Inflammatory macrophage treated with lipopolysaccharide for 1 hour (primary cell): ENCODE measurements at places on chromosomes 4 and X.

- no peak for DNase-seq
These were observed 88.4 kb downstream of the AFF2 start for GRCh38 chrX:148588649-148589310.

GRCh38 chr4:129362691-129363274, 266.8 kb downstream of the C4orf33 start:
- DNase-seq = peak; percentile 81

- DNase-seq = no peak
These were observed 43.0 kb downstream of the UNC5C start for GRCh38 chr4:95505799-95506198.

DNA sequence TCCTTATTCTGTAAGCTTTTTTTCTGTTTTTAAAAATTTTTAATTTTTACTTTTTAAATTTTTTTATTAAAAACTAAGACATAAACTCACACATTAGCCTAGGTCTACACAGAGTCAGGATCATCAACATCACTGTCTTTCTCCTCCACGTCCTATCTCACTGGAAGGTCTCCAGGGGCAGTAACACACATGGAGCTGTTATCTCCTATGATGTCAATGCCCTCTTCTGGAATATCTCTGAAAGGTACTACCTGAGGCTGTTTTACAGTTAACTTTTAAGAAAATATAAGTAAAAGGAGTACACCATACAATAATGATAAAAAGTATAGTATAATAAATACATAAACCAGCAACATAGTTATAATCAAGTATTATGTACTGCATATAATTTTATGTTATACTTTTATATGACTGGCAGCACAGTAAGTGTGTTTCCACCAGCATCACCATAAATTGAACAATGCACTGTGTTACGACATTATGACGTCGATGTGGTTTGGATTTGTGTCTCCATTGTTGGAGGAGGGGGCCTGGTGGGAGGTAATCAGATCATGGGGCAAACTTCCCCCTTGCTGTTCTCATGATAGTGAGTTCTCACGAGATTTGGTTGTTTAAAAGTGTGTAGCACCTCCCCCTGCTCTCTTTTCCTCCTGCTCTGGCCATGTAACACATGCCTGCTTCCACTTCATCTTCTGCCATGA, 21.3 kb downstream of the IL15 start:
- DNase-seq = no peak

- DNase-seq = no peak
These were observed 40.5 kb downstream of the NFKB1 start for GRCh38 chr4:102541697-102542096.

DNA sequence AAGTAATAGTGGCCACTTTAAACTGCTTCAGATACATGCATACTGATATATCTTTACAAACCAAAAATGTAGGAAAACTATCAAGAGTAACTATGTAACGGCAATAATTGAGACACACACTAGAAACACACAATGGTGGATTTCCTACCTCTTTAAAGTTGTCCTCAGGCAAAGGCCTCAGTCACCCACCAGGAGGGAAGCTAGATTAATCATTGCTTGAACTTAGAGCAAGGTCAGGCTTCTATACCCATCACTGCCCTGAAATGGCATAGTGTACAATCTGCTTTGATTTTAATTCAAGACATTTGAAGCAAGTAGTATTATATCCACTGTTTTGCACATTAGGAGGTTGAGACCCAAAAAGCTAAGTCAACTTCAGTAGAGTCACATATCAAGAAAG, 110.9 kb downstream of the AREG start:
- no peak for DNase-seq

- no peak for DNase-seq
These were observed 86.9 kb downstream of the CHRNA9 start for GRCh38 chr4:40421839-40422708.

DNA sequence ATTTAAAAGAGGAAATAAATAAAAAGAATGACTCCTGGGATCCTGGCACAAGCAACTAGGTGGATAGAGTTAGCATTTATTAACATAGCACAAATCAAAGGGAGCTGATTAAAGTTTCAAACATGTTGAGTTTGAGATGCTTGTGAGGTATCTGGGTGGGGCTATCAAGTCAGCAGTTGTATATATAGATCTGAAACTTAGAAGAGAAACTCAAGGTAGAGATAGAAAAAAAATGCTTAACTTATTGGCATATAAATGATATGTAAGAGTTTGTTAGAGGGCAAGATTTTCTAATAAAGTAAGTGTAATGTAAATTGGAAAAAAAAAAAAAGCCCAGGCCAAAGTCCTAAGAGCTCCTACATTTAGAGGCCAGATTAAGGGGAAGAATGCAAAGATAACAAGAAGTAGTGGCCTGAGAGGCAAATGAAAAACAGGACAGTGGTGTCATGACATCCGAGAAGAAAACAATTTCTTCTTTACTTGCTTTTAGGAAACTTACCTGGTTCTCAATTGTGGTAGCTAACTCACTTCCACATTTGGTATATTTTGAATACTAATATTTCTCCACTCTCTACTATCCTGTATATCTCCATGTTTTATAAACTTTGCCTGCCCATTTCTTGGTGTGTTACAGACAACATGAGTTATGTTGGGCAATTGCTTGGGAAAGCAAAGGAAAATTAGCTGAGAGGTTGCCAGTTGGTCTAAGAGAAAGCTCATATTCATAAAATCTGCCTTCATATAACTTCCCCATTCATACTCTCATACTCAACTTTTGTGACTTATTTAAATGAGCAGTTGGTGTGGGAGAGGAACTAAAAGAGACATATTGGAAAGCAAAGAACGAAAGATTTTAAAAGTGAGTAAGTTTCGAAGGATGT, 169.2 kb downstream of the PARM1 start:
- no peak for DNase-seq

DNA sequence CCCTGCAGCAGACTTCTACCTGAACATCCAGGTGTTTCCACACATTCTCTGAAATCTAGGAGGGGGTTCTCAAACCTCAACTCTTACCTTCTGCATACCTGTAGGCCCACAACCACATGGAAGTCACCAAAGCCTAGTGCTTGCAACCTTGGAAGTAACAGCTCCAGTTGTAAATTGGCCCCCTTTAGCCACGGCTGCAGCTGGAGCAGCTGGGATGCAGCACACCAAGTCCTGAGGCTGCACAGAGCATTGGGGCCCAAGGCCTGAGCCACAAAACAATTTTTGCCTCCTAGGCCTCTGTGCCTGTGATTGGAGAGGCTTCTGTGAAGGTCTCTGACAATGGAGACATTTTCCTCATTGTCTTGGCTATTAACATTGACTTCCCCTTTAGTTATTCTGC, 772.4 kb upstream of the INTU start:
- no peak for DNase-seq

DNA sequence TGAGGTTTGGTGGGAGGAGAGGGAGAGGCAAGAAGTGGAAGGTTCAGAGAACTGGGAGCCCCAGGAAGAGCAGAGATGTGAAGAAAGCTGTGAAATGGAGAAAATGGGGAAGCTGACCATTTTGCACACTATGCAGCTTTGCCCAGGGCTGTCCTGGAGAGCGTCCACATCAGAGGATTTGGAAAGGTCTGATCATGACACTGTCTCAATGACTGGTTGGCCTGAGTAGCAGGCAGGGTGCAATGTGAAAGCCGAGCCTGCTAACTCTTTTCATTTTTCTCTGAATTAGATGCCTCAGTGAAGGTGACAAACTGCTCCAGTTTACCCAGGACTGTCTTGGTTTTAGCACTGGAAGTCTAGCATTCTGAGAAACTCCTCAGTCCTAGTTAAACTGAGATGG, 330.1 kb upstream of the RPS6KA3 start:
- DNase-seq = no peak

- DNase-seq = no peak
These were observed 32.6 kb upstream of the FAM241A start for GRCh38 chr4:112112590-112113170.

DNA sequence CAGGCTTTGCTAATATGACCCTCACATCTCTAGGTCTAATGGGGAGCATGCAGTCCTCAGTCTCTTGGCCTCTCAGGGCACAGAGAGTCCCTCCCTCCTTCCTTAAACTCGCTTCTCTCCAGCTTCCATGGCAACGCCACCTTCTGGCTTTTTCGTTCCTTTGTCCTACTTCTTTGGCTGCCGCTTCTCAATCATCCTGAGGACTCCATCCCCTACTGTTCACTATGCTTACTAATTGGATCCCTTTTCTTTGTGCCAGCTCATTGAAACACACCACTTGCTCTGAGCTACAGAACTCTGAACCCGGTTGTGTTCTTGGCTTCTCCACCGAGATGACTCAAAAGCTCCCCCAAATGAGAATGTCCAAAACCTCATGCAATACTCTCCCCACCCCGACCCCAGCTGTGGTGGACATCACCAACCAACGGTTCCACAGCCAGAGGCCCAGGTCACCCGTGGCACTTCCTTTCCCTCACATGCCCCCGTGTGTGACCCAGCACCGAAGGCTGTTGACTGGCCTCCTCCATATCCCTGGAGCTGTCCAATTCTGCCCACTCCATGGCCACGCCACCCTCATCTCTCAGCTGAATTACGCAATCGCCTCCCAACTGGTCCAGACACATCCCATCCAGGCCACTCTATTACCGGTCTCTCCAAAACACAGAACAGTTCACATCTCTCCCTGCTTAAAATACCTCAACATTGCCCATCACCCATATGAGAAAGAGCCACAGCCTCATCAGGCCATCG, 34.7 kb downstream of the CRMP1 start:
- no peak for DNase-seq

DNA sequence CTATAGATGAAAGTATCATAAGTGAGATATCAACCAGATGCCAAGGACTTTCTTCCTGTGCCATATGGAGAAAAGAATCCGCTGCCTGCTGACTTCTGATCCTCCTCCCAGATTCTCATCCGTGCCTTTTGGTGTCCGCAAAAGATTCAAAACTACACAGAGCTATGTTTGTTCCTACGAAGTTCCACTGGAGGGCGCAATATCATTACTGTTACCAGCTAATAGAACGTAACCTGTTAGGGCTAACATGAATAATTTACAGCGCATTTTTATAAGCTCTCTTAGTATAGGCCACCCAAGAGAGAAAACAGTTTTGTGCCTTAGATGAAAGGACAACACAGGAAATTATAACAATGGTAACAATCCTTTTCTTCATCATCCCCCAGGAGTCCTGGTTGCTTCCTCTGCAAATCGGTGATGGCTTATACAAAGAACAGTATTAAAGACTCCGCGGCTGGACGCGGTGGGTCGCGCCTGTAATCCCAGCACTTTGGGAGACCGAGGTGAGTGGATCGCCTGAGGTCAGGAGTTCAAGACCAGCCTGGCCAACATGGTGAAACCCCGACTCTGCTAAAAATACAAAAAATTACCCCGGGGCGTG, 22.8 kb upstream of the CENPVL3 start:
- DNase-seq = peak; percentile 2

DNA sequence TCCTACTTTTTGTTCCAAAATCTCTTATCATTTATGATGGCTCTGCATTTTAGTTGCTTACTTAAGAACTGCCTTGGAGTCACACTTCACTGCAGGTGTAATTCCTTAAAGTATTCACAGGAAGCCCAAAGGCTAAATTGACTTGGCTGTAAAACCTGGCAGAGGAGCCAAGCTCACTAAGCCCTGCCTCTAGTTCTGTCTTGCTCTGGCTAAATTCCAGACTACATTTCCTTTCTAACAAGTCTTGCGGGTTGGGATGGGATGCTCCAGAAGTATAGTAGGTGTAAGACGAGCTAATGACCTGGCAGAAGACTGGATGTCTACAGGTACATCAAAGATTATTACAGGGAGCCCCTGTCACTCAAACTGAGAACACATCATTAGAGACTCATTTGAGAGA, 924.0 kb upstream of the INTU start:
- DNase-seq = no peak

DNA sequence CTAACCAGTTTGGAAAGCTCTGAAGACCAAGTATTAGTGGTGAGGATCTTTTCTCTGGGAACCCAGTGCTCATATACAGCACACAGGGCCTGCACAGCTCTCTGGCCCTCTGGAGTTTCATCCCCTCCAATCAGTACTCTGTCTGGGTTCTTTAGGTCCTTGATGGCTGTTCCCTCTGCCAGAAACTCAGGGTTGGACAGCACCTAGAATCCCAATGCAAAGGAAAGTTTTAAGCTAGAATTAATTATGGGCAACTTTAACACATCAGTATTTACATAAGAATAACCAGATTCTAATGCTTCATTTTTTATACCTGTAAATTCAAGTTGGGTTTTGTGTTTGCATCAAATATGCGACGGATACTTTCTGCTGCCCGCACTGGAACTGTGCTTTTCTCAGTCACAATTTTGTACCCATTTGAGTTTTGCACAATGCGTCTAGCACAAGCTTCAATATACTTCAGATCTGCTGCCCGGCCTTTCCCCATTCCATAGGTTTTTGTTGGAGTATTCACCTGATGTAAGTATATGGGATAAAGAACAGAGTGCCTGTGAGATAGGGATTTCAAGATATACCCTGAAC, 16.8 kb downstream of the UGDH start:
- DNase-seq = no peak

- peak; percentile 3 for DNase-seq
These were observed 1995.9 kb downstream of the C4orf33 start for GRCh38 chr4:131091896-131092295.

DNA sequence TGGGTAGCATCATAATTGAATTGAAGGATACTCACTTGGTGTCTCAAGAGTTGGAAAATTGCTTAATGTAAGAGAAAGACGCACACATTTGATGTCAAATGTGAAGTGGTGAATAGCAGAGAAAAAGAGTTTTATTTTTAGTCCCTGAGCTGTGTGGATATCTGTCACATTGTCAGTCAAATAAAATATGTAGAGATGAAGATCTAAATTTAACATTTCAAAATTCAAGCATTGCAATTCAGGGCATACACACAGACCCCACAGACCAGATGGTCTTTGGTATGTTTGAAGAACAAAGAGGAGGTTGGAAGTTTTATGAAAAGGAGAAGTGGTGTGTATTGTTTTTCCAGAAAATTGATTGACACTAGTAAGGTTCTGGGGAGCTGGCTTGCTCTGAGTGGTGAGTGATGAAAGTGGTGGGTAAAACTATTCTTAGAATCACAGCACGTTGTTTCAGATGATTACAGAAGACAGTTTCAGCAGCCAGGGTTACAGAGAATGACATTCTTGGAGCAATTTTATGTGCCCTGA, 44.9 kb upstream of the BBS12 start:
- no peak for DNase-seq
